Stimulated activated CD4-positive, alpha-beta T cell treated with anti-CD3 and anti-CD28 coated beads, Interleukin-1b, Interleukin-23, amount 100 ng/mL, for 4 hours (primary cell): ENCODE measurements at places on chromosomes 7 and 10.

GRCh38 chr10:43706166-43706565 is 57.5 kb upstream of the ZNF32 start:
- no peak for DNase-seq

DNA sequence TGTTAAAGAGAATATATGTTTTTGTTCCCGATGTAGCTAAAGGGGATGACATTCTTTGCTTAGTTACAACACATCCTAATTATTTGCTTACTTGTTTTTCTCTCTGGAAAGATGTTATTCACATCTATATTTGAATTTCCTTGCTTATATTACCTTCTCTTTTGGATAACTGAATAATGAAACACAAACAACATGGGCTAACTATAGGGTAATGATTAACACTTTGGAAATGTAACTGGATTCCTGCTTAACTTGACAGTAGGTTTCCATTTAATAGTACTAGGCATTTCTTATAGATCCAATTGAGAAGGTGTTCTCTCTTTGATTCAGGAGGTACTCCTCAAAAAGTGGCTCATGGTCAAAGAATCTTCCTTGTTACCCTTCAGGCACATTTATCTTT is 141.1 kb downstream of the CCSER2 start:
- DNase-seq = no peak

DNA sequence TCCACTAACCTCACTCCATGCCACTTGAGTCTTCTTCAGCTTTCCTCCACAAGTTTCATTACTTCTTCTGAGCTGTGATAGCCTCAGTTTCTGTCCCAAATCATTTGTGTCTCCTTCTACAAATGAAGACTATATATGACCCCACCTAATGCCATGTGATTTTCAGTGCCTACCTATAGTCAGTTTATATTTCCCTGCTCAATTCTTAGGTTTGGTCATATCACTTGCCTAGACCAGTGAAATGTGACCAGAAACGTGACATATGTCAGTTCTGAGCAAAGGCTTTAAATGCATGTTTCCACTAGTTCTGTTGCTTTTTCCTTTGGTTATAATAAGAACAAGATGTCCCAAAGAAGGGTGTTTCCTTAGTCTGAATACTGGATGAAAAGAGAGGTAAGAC is 24.6 kb upstream of the REEP3 start:
- no peak for DNase-seq

GRCh38 chr7:87413029-87413428 is 62.5 kb downstream of the ABCB4 start:
- DNase-seq = no peak

DNA sequence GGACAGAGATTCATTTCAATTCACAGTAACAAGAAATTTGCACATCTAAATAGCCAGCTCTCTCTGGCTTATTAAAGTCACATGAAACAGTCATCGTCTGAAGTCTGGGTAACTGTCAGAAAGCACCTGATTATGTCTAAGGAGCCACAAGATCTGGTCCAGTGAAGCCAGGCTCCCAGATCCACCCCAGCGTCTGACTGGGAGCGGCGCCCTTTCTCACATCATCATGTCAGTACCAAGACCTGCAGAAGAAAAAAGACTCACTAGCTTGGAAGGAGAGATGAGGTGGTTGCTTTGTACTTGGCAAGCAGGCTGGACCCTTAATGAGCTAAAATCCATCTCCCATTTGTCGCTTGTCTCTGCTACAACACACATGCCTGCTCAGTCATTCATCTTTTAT is 58.4 kb downstream of the VOPP1 start:
- DNase-seq = no peak

DNA sequence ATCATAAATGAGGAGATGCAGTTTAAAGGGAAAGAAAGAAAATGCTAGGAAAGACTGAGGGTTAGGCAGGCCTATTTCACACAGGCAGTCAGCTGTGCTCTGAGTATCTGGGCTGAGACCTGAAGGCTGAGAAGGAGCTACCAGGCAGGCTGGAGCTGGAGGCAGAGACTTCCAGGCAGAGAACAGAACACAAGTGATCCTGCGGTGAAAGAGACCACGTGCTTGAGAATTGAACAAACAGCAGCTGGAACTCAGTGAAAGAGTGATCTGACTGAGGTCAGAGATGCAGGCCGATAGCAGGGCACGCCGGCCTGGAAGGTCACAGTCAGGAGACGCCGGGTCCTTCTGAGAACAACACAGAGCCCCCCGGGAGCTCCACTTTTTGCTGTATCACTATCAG is 147.8 kb downstream of the ADAM12 start:
- no peak for DNase-seq

DNA sequence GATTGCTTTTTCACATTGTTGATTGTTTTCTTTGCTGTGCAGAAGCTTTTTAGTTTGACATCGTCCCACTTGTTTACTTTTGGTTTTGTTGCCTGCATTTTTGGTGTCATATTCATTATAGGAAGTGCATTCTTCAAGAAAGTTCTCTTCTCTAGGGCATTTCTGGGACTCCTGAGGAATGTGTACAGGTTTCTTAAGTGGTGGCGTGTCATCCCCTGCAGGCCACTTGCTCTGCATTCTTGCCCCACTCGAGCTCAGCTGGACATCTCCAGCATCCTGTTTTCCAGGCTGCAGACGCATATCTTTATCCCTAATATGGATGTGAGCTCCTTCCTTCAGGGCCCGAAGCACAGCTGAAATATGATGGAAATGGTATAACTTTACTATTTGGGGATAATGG is 255.6 kb upstream of the HABP2 start:
- DNase-seq = no peak

GRCh38 chr10:21526188-21526859 is 842 bp upstream of the SKIDA1 start:
- peak; percentile 58 for DNase-seq

DNA sequence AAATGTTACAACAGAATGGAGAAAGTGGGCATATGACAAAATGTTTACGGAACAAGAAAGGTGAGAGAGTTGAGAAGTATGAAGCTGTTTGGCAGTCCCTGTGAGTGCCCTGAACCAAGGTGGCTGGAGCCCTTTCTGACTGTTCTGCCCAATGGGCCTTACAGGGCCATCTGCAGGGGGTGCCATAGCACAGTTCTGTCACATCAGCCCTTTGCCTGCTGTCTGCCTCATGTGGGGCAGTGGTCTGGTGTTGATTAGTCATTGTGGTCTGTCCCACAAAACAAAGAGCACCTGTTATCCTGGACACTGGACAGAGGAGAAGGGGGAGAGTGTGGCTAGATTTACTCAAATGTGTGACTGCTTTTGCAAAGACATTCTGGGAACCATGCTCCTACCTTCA is 51.5 kb upstream of the OSBPL3 start:
- no peak for DNase-seq

- DNase-seq = no peak
Observed at GRCh38 chr10:3759397-3759796, 25.6 kb downstream of the KLF6 start.

GRCh38 chr10:93219347-93219746 is 145.7 kb downstream of the CYP26A1 start:
- DNase-seq = no peak

DNA sequence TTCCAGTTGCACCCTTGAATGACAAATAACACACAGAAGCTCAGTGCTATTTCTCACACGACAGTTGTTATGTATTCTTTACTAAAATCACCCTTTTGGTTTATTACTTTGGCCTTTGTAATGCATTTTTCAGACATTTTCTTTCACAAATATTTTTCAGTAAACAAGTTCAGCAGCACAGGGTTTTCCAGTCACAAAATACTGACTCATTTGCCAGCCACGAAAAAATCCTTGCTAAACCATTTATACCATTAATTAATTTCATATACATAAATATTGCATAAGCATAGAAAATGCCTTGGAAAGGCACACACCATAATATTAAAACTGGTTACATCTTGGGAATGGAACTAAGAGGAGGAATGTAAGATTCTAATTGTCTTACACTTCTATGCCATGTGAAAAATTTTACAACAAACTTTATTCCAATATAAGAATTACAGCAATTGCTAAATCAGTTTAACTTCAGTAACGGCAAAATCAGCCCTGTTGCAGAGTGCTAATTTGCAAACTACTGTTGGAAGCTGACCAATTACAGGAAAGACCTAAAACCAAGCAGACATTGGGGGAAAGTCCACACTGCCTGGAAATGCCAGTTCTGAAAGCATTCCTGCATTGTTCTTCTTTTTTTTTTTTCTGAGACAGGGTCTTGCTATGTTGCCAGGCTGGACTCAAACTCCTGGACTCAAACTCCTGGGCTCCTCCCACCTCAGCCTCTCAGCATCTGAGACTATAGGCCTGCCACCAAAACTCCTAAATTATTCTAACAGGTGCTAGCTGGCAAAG is 31.6 kb upstream of the PBLD start:
- DNase-seq = no peak

DNA sequence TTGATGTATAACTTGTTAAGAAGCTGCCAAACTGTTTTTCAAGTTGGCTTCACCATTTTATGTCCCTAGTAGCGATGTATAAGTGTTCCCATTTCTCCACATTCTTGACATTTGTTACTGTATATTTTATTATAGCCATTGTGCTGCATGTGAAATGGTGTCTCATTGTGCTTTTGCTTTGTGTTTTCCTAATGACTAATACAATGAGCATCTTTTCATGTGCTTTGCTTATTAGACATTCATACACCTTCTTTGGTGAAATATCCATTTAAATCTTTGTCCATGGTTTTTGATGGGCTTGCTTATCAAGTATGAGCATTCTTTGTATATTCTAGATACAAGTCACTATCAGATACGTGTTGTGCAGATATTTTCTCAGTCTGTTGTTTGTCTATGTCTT is 203.0 kb downstream of the CCSER2 start:
- no peak for DNase-seq

DNA sequence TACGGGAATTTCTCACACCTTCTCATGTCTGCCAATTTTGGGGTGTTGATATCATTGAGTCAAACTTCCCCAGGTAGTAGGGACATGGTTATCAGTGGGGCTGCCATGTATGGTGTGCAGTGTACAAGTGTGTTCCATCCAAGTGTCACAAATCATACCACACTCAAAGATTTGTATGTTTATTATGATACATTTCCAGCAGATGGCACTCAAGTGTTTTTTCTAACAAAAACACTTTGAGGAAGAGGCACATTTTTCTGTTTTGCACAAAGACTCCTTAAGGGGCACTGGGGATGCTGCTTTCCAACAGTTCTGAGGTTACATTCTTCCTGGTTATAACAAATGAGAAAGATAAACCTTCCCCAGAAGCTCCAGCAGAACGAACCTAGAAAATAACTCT is 414.5 kb downstream of the REEP3 start:
- DNase-seq = no peak

GRCh38 chr7:105319578-105319977 is 69.1 kb downstream of the SRPK2 start:
- DNase-seq = no peak

DNA sequence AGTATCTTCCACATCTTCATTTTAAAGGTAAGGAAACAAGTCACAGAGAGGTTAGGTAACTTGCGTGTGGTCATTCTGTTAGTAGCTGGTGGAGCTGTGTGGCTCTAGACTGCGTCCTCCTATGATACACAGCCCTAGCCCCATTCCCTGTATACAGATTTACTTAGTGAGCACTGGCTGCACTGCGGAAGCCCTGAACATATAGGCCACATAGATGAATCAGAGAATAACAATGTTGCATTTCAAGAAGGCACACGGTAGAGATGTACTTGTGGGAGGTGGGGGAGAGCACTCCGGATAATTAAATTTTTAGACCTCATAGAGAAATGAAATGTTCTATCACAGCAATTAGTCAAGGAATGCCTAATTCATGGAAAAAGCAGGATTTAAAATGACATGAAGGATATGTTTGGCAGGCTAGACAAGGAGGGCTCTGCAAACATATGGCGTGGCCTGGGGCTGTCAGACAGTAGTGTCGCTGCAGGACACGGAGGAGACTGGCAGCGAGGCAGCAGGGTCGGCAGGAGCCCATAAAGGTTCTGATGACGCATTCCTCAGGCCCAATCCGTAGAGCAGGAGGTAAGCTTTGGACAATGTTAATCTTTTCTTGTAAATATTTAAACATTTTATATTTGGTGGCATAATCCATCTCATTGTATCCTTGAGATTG is 29.5 kb downstream of the RAB11FIP2 start:
- DNase-seq = no peak
